NCI-H1417 treated with DMSO at 0.1 percent for 48 hours (cell line): ENCODE measurements at places on chromosomes 3 and 15.

GRCh38 chr15:38721568-38721945 lies 156.9 kb upstream of the RASGRP1 start:
- DNase-seq = no peak

DNA sequence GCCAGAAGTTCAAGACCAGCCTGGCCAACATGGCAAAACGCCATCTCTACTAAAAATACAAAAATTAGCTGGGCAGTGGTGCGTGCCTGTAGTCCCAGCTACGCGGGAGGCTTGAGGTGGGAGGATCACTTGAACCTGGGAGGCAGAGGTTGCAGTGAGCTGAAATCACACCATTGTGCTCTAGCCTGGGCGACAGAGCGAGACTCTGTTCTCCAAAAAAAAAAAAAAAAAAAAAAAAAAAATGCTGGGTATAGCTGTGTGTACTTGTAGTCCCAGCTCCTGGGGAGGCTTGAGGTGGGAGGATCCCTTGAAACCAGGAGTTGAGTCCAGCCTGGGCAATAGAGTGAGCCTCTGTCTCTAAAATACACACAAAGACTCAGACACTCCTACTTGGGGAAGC lies 32.0 kb downstream of the PPP1R2 start:
- DNase-seq = no peak

GRCh38 chr3:8752832-8753231 lies 16.6 kb downstream of the OXTR start:
- DNase-seq = no peak

GRCh38 chr3:169641167-169641566 lies 22.3 kb downstream of the MECOM start:
- no peak for DNase-seq

- DNase-seq = no peak
Measured at GRCh38 chr3:185796431-185797107, 28.3 kb downstream of the IGF2BP2 start.

GRCh38 chr15:93144463-93145236 lies 55.6 kb upstream of the RGMA start:
- DNase-seq = no peak

GRCh38 chr3:40994611-40995010 lies 204.7 kb upstream of the CTNNB1 start:
- no peak for DNase-seq

DNA sequence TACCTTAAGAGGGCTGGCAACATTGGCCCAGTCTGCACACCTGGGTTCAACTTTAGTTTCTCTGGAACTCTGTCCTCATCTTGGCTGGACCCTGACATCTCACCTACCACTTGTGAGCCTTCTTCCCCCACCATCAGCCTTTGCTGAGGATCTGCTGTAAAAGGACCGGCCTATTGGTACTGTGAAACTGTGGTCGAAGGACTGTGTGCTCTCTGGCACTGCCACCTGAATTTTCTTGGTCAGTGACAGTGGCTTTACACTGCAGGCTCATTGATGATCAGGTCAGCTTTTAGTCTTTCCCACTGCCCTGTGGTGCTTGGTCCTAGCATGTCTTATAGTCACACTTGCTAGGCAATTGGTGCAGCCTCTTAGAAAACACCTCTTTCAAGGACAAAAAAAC lies 86.9 kb downstream of the PEX5L start:
- no peak for DNase-seq

- no peak for DNase-seq
Measured at GRCh38 chr15:52794665-52795463, 4.7 kb upstream of the ONECUT1 start.

DNA sequence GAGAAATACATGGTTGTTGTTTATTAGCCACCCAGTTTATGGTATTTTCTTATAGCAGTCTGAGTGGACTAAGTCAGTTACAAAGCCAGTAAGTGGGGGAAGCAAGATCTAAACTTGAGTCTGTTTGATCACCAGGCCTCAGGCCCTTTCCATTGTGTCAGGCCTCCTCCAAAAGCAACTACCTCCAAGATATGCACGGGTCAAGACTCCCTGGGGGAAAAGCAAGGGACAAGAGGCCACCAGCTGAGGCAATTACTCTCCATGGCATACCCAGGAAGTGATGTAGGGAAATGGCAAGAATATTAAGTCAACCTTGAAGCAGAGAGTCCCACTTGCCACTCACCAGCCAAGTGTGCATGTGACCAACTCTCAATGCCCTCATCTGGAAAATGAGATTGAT lies 28.6 kb upstream of the SRGAP3 start:
- no peak for DNase-seq

- DNase-seq = no peak
Measured at GRCh38 chr3:190122198-190122771, 1.6 kb upstream of the P3H2 start.

- peak; percentile 46 for DNase-seq
Measured at GRCh38 chr15:67240235-67241131, 14.0 kb downstream of the AAGAB start.

- DNase-seq = no peak
Measured at GRCh38 chr3:197407526-197407925, 109.1 kb upstream of the DLG1 start.

GRCh38 chr3:13492976-13493866 lies 13.1 kb downstream of the HDAC11 start:
- DNase-seq = no peak

GRCh38 chr3:18562364-18563154 lies 137.4 kb upstream of the SATB1 start:
- DNase-seq = no peak

DNA sequence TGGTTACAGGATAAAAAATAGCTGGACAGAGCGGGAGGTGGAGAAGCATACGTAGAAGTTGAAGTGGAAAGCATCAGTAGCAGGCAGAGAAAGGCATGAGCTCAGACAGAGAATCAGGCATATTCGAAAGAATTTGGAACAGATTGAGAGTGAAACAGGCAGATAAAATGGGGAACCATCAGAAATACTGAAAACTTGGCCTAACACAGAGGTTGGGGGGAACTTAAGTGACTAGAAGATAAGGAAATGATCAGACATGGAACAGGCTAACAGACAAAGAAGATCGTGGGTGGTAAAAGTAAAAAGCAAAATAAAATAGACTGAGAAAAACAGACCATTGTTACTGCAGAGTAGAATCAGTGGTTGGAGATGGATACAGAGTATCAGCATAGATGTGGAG lies 32.9 kb downstream of the GTF2E1 start:
- no peak for DNase-seq

DNA sequence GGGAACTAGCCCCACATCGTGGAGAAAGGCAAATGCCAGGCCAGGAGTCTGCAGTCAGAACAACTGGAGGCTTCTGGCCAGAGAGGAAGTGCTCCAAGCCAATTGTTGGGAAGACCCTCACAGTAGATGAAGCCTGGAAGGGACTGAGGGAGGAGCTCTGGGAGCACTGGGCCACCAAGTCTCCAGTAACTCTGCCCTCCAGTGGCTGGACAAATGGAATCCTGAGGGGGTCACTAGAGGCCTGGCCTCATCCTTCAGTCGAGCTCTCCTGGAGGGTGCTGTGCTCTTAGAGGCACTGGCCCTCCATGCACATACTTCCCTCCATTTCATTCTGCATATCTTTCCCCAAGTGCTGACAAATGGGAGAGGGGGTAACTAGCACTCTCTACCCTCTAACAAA lies 103.0 kb downstream of the MYLK start:
- DNase-seq = no peak

DNA sequence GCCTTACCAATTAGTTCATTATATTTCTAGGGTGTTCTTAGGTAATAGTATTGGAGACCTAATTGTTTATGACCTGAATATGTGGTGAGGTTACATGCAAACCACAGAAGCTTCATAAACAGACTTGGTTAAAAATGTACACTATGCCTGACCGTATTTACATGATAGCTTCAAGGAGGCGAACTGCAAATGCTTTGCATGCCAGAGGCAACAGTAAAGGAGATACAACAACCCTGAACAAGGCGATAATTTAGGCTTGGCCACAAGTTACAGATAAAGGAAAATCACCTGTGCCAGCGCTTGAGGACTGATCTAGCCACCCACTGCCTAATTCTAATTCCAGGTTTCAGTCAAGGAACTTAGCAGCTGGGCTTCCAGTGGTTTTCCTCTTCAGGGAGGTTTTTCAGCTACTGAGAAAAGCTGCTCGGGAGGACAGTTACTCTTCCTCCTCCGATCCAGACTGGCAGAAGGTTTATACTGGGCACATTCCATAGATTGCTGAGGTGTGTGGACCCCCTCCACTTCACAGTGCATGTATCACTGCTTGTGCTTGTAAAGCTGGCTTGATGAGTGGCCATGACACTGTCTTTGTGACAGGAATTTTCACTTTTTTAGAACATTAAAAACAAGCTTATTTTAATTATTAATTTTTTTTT lies 95.6 kb downstream of the DHX36 start:
- DNase-seq = no peak

GRCh38 chr3:12486916-12487315 lies 2.6 kb downstream of the TSEN2 start:
- no peak for DNase-seq

DNA sequence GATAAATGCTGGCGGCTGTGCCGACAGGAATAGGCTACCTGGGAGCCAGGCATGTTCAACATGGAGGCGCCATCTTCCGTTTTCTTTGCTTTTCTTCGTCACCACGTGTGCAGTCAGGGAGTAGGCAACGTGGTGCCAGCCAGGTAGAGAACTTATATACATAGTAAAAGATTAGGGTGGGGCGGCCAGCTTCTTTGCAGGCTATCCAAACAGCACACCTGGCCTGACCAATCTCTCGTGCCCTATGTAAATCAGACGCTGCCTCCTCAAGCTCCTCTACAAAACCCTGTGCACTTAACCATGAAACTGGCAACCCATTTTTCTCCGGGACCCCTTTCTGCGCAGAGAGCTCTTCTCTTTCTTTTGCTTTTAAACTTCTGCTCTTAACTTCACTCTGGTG lies 28.6 kb upstream of the OR5K4 start:
- DNase-seq = no peak

DNA sequence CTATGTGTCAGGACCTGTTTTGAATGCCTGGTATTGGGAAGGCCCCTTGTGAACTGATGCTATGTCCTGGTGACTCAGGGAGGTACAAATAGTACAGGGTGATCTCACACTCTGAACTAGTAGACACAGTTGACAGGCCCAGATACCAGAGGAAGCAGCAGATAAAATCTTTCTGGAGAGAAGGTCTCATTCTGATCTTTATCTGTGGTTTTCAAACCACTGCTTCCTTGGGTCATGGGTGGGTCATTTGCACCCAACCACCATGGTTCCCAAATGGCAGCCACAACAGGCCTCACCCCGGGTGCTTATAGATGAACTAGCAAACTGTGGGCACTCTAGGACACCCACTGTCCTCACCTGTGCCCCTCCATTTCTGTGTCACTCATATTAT lies 43.4 kb downstream of the PXYLP1 start:
- no peak for DNase-seq

DNA sequence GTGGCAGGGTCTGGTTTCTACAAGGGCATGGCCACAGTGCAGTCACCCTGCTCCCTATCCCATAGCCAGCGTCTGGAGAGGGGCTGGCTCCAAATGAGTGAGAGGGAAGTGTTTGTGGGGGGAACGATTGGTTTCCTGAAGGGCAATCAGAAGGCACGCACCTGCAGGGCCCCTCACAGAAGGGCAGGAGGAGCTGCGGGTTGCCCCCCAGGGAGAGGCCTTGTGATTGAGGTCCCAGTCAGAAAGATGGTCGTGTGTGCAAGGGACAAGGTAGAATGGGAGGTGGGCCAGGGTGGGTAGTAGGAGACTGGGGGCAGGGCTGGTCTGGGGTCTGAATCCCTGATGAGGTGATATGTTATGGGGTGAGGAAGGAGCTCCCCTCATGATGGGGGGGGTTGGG lies 35.8 kb downstream of the LIMD1 start:
- no peak for DNase-seq

- no peak for DNase-seq
Measured at GRCh38 chr3:28690176-28690575, 341.6 kb upstream of the AZI2 start.

GRCh38 chr15:49290191-49290590 lies 120.1 kb downstream of the GALK2 start:
- no peak for DNase-seq

GRCh38 chr3:97949743-97950142 lies 22.5 kb downstream of the RIOX2 start:
- no peak for DNase-seq

DNA sequence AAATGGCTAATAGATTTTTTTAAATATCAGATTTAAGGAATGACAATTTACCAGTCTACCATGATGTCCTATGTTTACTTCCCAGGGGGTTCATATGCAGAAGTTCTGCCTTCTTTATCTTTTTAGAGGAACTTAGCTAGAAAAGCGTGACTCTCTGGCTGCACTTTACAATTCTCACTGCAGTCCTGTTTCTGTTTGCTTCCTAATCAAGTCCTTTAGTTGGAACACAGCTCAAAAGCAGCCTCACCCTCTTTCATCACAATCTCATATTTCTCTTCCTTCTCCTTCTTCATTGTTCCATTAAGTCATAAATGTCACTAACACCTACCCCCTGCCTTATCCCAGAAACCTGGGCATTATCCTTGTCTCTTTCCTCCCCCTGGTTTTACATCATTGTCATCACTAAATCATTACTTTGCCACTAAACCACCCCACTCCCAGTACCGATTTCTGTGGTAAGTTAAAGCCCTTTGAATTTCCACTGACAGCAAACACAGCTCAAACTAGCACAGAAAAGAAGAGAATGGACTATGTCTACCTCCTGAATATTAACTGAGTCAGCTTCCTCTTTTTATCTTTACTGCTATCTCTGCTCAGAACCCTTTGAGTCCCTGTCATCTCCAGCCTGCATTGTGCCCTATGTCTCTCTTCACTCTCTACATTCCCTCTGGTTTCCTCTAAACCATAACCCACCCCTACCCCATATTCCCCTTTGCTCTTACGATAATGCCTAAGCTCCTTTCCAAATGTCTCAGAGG lies 13.8 kb upstream of the PPP4R2 start:
- DNase-seq = no peak

GRCh38 chr15:90243943-90244639 lies 5.3 kb upstream of the TTLL13 start:
- no peak for DNase-seq

- peak; percentile 14 for DNase-seq
Measured at GRCh38 chr3:33277193-33277882, at the start of gene FBXL2. FBXL2 (plus strand) TSS chr3:33277442; CDS start chr3:33277513, 71 bp downstream.

DNA sequence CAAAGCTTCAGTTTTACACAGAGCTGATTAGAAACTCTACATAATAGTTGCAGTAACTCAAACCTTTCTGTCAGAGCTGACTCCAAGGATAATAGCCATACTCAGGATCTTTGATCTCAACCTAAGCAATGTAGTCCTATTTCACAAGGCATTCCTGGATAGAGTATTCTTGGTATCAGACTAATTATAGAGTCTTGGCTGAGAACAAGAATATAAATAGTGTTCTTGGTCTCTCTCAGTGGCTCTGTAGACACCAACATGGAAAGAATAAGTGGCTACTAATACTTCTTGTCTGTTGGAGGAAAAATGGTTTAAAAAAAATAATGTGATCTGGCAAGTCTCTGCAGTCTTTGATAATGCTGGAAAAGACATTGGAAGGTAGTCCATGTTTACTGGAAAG lies 55.7 kb downstream of the RIOX2 start:
- no peak for DNase-seq
